ENCODE measurements at places on chromosomes 1 and 21.
A peak's percentile ranks its signal among the peaks of the same experiment; 100 is the strongest.

- no peak for DNase-seq
Measured at GRCh38 chr1:160342526-160342925, 524 bp downstream of the COPA start.

GRCh38 chr21:31235671-31236450, 108.2 kb downstream of the TIAM1 start:
- no peak for DNase-seq

DNA sequence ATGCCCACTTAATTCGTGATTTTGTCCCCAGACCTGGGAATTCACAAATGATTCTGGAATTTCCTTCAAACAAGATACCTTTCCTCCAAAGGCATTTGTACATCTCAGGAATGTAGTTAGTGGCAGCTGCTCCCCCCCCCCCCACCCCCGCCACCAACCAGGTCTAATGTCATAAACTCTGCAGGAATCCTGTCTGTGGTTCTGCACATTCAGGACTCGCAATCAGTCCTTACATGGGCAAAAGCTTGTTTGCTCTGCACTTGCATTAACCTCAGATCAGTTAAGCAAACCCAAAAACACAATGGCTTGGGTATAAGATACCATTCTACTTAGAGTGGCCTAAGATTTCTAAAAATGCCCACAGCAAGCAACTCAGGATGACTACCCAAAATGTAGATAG, 143.8 kb downstream of the TGFB2 start:
- DNase-seq: no peak

DNA sequence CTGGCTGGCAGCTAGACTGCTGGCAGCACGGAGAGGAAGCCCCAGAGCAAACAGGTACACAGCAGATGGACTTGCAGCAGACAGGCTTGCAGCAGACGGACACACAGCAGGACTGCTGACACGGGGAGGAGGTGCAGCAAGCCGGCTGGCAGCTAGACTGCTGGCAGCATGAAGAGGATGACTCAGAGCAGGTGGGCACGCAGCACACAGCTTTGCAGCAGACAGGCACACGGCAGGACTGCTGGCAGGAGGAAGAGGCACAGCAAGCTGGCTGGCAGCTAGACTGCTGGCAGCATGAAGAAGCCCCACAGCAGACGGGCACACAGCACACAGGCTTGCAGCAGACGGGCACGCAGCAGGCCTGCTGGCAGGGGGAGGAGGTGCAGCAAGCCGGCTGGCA, 498 bp downstream of the KRTAP10-2 start:
- DNase-seq: peak; percentile 33

DNA sequence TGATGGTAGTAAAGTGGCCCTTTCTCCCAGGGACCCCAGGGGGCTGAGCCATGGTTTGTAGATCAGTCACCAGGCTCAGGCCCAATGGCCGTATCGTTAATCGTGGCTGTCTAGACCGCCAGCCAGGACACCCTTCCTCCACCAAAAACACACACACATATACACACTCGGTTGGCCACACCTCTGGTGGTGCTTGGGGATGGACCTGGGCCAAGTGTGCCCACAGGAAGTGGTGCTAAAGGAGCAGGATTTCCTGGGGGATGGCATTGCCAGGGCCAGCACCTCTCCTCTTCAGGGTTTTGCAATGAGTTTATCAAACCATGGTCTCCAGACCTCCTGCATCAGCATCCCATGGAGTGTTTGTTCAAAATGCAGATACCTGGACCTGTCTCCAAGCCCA, 36.2 kb downstream of the CITED4 start:
- DNase-seq: no peak

DNA sequence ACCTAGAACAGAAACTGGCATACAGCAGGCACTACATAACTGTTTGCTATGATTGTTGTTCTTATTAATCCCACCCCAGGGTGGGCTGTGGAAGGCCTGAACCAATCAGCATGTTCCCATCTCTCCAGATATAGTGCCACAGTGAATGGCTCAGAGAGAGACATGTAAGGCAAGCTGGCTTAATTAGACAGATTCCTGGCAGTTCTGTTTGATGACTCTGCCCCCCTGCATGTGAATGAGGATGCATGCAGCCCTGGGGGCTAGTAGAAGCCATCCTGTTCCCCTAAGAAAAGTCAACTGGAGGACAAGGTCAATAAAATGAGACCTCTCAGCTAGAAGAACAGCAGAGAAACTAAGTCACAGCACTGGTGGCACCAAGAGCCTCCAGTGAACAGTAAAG, 130.3 kb downstream of the GLIS1 start:
- DNase-seq: no peak

DNA sequence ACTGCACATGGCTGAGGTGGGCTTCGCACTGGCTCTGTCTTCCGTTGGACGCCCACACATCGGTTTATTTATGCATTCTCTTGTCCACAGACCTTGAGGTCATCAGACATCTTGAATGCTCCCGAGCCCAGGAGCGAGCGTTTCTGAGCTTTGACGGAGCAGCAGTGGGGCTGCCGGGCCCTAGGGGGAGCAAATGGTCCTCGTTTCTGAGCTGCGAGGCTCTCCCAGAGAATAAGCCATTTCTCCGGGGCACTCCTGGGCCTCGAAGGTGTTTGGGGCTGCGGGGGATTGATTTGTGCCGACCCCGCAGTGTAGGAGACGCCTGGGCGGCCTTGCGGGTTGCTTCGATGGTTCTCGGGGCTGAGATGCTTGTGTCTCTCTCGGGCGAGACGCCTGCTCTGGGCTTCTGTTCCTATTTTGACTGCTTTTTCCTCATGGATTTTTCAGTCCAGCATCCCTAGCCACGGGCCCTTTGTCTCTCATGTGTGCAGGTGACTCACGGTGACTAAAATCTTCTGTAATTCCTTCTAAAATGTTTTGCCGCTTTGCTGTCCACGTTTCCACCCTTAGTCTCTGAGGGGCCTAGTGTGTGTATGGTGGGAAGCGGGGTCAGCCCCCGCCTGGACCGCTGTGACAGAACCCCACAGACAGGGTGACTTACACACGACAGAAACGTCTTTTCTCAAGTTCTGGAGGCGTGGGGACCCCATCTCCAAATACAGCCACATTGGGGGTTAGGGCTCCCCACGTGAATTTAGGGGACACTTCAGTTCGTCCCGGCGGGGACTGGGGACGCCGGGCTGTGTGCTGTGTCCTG, 62.1 kb downstream of the FAAP20 start:
- DNase-seq: no peak

GRCh38 chr1:222224636-222225315, 323.1 kb downstream of the HHIPL2 start:
- DNase-seq: no peak

GRCh38 chr1:114353262-114353661, 157.7 kb downstream of the TRIM33 start:
- peak; percentile 94 for DNase-seq
